Activated T-cell treated with anti-CD3 and anti-CD28 coated beads for 1 hour (primary cell): ENCODE measurements at places on chromosomes 6 and 20.

- DNase-seq: no peak
Observed at GRCh38 chr6:37537548-37537947, 37.9 kb upstream of the CCDC167 start.

DNA sequence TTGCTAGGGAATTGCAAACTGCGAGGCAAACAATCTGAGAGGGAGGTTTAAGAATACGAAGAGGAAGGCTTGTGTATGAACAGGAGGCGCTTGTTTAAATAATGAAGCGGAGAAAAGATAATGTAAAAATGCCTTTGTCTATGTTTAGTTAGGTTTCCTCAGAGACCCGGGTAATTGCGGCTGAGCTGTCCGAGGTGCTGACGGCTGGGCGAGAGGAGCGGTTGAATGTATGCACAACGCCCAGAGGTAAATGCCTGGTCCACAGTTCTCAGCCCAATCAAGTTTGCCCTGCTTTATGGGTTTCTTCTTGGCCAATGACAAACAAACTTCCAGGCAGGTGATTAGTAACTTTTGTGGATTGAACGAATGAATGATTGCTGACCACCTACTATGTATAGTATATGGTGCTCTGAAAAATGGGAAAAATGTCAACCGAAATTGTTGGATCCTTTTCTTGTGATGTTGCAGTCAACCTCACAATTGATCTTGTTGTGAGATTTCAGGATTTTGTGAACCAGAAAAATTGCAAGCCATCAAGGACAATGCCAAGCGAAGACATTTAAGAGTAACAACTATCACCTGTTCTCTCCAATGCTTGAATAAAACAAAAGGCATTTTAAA lies 38.3 kb upstream of the SLC32A1 start:
- peak; percentile 21 for DNase-seq

DNA sequence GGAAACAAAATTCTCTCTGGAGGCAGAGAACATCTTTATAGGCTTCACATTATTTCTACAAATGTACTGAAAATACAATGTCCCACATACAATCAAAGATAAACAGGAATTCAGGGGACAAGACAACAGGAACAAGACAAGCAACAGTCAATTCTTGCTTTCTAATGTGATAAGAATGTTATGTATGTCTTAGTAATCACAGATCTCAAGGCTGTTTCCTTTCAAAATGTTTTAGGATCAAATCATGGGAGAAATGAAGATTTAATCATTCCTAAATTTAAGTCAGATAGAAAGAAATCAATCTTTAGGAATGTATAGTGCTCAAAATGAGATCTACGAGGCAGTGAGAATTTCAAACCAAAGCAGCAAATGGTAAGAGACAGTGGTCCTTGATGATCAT lies 32.1 kb downstream of the NEDD9 start:
- DNase-seq: no peak

GRCh38 chr6:166341977-166342348 lies 382 bp downstream of the SFT2D1 start:
- DNase-seq: no peak

DNA sequence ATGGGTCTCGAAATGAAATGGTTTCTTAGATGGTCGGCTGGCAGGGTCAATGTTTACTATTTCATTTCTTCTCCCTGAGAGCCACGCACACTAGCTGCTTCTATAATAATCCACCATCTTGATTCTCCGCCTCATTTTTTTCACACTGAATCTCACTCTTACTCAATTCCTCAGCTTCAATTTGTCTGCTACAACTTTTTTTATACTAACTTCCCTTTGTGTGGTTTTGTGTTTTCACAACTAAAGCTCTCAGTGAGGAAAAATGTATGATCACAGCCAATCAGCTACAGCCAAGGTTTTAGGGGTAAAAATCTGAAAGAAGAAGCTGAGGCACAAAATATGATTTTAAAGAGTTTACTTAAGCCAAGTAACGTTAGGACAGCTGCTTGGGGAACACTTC lies 1309.4 kb downstream of the EPHA7 start:
- no peak for DNase-seq

- no peak for DNase-seq
Observed at GRCh38 chr20:39152126-39152525, 190.0 kb downstream of the DHX35 start.

GRCh38 chr6:17381424-17382147 lies 11.8 kb upstream of the CAP2 start:
- DNase-seq: no peak
